Pancreas (tissue), 10 donors: ENCODE measurements at places on chromosomes 7 and 10.

GRCh38 chr10:68434657-68435056 is 27.6 kb upstream of the RUFY2 start:
- no peak for DNase-seq

DNA sequence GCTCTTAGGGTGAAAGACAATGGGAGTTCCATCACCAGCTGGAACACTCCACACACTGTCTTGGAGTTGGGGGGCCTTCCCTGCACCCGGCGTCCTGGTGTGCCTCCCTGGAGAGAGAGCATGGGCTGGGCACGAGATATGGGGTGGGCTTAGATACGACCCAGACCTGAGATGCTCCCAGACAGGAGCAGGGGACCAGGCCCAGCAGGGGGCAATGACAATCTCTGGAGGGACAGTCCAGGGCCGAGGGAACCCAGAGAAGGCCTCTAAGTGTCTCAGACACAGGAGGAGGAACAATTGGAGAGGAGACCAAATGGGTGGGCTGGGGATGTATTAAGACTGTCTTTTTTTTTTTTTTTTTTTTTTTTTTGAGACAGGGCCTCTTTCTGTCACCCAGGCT is 40.0 kb downstream of the MYL10 start:
- DNase-seq, result no peak

GRCh38 chr10:64486149-64486548 is 964.9 kb downstream of the REEP3 start:
- DNase-seq, result no peak

GRCh38 chr10:62491597-62491996 is 117.4 kb downstream of the ZNF365 start:
- DNase-seq, result no peak

- DNase-seq, result peak; percentile 20
These were observed 508.3 kb downstream of the SORCS3 start for GRCh38 chr10:105149371-105149891.

GRCh38 chr7:95578299-95578855 is 17.9 kb downstream of the PDK4 start:
- DNase-seq, result no peak

DNA sequence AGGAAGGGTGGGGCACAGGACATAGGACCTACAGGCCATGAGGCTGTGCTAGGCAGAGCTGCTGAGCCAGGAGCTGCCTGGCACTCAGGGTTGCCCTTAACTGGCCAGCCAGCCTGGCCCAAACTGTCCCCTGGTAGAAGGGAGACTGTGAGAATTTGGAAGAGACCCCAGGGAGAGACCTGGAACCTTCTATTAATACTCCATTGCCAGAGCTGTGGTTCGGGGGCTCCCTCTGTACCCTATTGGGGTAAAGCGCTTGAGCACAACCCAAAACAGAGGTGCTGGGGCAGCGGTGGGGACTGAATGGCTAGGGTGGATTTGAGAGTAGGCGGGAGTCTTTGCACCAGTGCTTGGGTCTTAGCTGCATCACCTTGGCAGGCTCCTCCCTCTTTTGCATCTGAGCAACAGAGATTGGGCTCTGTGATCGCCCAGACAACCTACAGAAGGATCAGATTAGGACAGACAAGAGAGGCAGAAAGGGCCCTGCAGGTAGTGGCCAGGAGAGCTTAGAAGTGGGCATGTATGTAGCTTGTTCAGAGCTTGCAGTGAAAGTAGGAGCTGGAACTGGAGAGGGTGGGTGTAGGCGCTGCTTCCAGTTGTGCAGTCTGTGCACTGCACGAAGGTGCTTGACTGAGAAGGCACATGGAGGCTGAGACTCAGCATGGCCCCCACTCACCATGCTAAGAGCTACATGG is 53.3 kb downstream of the ADCYAP1R1 start:
- DNase-seq, result no peak

DNA sequence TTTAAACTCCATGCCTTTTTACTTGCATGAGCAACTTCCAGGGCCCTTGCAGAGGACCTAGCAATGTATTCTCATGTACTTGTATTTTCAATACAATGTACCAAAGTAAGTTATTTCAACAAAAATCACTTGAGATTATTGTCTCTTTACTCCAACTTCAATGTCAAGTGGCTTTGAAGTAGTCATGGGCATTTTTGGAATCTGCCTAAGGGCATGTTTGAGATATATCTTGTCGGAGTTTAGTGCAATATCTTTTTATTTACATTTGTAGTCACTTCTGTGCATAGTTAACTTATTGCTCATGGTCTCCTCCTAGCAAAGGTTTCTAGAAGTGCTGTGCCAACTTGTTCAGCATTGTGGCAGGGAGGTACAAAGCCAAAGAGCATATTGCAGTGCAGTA is 508.7 kb upstream of the SEMA3D start:
- DNase-seq, result no peak

- no peak for DNase-seq
These were observed 20.5 kb downstream of the ZNF438 start for GRCh38 chr10:31011017-31011664.

GRCh38 chr7:129949292-129950133 is 3.2 kb downstream of the UBE2H start:
- DNase-seq, result no peak

DNA sequence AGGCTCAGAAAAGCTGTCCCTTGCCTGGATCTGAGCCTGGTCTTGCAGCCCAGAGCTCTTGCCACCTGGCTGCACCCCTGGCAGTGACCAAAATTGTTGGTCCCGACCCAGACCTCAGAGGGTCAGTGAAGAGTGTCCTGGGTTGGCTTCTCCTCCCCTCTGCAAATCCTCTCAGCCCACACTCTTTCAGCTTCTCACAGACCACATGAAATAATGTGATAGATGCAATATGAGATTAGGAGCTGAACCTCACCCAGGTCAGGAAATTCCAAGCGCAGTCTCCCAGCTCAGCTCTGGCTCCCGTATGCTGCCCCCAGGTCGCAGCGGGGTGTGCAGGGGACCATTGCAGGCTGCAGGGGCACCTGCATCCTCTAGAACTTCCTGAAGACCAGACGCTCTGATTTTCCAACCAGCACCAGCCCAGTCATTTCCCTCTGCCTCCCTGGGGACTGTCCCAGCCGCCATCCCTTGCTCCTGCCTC is 19.6 kb upstream of the RET start:
- DNase-seq, result no peak

DNA sequence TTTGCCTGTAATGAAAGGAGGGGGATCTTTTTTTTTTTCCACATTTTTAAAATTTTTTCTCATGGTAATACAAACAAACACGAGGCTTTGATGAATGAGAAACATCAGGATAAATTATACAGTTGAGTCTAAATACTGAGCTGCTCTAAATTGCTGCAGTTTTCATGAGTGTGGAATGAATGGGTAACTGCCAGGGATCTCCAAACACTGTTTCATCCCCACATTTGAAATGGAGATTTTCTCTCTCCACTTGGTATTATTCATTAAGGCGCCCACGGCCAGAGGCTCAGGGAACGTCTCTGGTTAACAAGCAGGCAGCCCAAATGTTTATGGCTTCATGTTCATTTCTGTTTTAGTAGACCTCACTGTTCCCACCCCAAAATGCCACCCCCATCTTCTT is 717.1 kb downstream of the GRID1 start:
- DNase-seq, result no peak

- no peak for DNase-seq
These were observed 15.5 kb upstream of the TSPAN12 start for GRCh38 chr7:120873401-120873800.

DNA sequence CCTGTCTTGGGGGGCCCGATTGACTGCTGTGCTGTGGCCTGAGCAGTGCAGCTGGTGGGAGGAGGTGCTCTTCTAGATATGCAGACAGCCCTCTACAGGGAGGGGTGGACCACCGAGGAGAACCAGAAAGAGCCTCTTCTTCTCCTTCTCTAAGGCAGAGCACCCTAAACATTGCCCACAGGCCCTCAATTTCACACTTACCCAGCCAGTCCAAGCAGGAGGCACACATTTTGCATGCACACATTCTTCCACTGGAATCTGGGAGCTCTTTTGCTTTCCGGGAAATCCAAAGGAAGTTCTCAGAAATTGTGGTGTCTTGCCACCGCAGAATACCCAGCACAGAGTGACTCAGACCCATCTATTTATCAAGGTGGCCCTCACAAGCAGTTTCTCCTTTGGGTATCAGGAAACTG is 45.8 kb downstream of the EEPD1 start:
- DNase-seq, result no peak

DNA sequence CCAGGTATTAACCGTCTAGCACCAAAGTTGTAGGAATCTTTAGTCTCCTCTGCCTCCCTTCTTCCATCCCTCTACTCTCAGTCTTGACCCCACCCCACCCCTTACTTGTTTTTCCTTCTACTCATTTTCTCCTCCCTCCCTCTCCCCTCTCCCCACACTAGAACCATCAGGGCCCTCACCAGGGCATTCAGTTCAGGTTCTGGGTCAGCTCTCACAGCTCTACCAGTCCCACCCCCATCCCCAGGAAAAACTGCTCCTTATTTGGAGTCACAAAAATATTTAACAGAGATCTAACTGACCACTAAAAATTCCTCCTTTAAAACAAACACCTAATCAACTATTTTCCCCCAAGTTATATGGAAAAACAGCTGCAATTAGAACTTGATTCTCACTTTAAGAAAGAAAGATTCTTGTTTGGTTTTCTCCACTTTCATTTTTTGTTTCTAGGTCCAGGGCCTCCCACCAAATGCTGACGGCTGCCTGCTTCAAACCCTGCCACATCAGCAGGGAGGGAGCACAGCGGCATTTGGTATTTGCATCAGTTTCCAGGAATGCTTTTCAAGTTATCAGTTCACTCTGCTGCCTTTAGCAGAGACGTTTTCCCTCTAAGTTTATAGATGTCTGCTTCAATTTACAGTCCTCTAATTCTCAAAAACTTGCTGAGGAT is 2.8 kb upstream of the COL1A2 start:
- DNase-seq, result no peak

- no peak for DNase-seq
These were observed 76.7 kb downstream of the SKAP2 start for GRCh38 chr7:26787701-26788100.

DNA sequence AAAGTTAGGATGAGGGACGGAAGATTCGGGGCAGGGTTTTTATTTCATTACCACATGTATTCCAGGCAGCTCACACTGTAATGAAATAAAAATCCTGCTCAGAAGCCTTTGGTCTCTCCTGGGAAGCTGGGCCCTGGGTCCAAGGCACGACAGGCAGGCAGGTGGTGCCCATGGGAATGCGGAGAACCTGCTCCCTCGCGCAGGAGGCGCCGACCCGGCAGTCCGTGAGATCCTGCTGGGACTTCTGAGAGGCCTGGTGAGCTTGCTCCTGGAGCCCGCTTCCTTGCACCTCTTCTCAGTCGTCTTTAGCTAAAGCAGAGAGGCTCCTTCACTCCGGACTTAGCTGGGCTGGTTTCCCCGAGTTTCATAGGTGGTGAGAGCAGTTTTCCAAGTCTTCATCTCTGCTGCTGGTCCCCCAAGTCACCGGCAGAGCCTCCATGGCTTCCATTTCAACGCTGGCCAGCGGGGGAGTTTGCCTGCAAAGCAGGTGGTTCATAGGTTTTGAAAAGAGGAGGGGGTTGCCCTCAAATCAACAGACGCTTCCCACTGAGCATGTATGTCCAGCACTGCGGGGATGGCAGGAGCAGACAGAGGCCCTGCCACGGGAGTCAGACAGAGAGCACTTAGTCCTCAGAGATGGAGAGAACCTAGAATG is 24.5 kb downstream of the IL15RA start:
- no peak for DNase-seq

- no peak for DNase-seq
These were observed 44.9 kb downstream of the FIGNL1 start for GRCh38 chr7:50405221-50405620.
